ENCODE measurements at places on chromosomes 7 and 10. TPM values are rescaled to one million over a fixed set of nuclear protein-coding genes. Genes with fewer than 3 reads are reported as not detected.

GRCh38 chr10:58698777-58699356 lies 186.2 kb downstream of the BICC1 start:
- H3K27ac ChIP-seq, result no peak overlapping the region
- H3K4me1 ChIP-seq, result no peaks in the 10 kb centered on the region
- no peaks in the 10 kb centered on the region for H3K27me3 ChIP-seq
- no peaks in the 10 kb centered on the region for H3K36me3 ChIP-seq
- no peak overlapping the region for H3K4me3 ChIP-seq

GRCh38 chr7:7151285-7151684 lies 31.1 kb upstream of the C1GALT1 start:
- H3K27me3 ChIP-seq, result no peaks in the 10 kb centered on the region
- H3K4me1 ChIP-seq, result no peaks in the 10 kb centered on the region
- H3K27ac ChIP-seq, result no peak overlapping the region
- DNase-seq, result no peak
- no peak overlapping the region for H3K4me3 ChIP-seq

- no peaks in the 10 kb centered on the region for H3K4me1 ChIP-seq
- no peak overlapping the region for H3K27ac ChIP-seq
- H3K36me3 ChIP-seq, result no peaks in the 10 kb centered on the region
- H3K4me3 ChIP-seq, result no peak overlapping the region
These were observed 23.7 kb upstream of the TRPV6 start for GRCh38 chr7:142908921-142909890.

- no peaks in the 10 kb centered on the region for H3K27me3 ChIP-seq
- H3K4me1 ChIP-seq, result peaks cover 25% of the 10 kb centered on the region
- peak; percentile 77 for DNase-seq
- peak overlapping the region; percentile 100 for H3K27ac ChIP-seq
- H3K4me3 ChIP-seq, result peak overlapping the region; percentile 99
These were observed 104.6 kb upstream of the TNRC18 start for GRCh38 chr7:5528071-5528814.

DNA sequence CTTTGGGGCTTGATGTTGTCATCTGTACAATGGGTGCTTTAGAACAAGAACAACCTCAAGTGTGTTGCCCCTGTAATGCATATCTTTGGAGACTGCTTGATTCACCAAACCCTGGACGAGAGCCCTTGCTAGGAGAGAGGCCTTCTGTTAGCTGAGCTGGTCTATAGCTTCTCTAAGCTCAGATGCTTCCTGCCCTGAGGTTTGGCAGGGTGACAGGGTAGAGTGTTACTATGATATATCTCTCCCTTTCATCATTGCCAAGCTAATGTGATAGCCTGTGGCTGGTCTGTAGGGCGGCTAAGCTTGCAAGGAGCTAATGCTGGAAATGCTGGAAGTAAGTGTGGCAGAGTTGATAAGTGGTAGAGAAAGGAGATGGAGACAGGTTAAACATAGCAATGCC lies 364.1 kb downstream of the RPS24 start:
- DNase-seq, result no peak
- H3K4me1 ChIP-seq, result no peaks in the 10 kb centered on the region
- H3K4me3 ChIP-seq, result no peak overlapping the region

DNA sequence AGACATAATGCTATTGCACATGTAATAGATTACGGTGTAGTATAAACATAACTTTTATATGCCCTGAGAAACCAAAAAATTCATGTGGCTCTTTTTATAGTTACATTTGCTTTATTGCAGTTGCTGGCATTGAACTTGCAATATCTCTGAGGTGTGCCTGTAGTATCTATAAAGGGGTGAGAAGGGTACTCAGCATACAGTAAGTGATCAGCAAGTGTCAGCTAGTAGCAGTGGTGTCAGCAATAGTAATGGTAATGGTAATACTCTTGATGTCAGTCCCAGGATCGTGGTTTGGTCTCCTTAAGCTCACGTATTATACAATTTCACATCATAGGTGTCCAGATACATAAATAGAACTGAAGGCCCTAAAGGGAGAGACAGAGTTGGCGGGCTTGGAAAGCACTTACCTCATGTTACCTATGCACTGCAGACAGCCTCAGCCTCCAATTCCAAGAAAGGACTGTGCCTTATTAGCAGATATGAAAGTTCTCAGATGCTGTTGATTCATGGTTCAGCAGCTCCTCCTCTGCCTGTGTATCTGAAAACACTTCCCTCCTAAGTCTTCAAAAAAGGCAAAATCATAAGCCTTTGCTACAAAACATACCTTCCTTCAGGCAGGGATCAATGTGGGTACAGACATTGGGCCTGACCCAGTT lies 6.6 kb upstream of the GIMAP7 start:
- peaks cover 8% of the 10 kb centered on the region for H3K4me1 ChIP-seq
- no peaks in the 10 kb centered on the region for H3K27me3 ChIP-seq
- no peak overlapping the region for H3K27ac ChIP-seq
- no peak for DNase-seq

GRCh38 chr7:27187475-27188385 lies 2.7 kb upstream of the HOXA11 start:
- peaks cover 46% of the 10 kb centered on the region for H3K4me1 ChIP-seq
- peaks cover 100% of the 10 kb centered on the region for H3K27me3 ChIP-seq
- peak; percentile 57 for DNase-seq
- no peaks in the 10 kb centered on the region for H3K36me3 ChIP-seq

Gene CCL26
- 1.2 TPM for total RNA-seq

Data from upper lobe of right lung (tissue), 1 donor.